ENCODE measurements at places on chromosomes 13 and 19.

DNA sequence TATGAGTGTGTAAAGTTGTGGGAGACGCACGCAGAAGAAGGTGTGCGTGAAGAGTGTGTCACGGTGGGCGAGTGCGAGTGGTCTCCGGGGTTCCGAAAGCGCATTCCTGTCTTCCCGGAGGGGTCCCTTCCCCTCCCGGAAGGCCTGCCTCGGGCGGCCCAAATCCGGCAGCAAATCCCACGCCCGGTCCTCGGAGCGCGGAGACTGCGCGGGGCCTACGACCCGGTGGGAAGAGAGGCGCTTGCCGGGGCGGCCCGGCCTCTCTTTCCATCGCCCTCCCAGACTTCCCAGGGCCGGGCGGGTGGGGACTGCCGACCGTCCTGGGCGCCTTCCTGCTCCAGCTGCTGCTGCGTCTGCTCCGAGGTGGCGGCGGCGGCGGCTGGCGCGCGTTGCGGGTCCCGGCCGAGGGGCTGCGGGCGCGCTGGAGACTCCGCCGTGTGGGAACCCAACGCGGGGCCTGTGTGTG, 2.1 kb downstream of the ZIC5 start:
- DNase-seq: no peak

DNA sequence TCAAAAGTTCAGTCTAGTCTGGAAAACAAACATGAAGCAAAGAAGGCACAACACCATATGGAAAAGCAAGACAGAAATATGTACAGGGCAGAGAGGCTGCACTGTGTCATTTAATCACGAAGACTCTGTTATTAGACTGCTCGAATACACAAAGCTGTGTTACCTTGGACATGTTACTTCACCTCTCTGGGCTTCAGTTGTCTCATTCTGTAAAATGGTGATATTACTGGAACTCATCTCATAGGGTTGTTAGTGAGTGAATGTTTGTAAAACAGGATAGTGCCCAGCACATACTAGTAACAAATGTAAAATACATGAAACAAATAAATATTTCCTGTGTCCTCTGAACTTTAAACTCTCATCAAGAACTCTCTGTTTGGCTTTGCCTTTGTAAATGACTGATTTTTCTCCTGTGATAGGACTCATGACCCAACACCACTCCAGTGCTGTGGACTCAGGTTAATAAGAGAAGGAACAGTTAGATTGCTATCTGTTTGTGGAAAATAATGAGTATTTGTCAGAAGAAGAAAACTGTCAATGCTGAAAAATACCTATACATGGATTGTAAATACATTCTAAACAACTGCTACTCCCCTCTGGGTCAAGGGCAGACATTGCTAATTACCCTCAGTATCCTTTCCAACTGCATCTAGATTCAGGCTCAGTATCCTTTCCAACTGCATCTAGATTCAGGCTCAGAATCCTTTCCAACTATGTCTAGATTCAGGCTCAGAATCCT, 62.3 kb downstream of the ZIC5 start:
- no peak for DNase-seq

GRCh38 chr19:6297202-6297601, 17.4 kb upstream of the MLLT1 start:
- no peak for DNase-seq

- no peak for DNase-seq
Measured at GRCh38 chr19:17953869-17954268, 13.0 kb upstream of the KCNN1 start.

DNA sequence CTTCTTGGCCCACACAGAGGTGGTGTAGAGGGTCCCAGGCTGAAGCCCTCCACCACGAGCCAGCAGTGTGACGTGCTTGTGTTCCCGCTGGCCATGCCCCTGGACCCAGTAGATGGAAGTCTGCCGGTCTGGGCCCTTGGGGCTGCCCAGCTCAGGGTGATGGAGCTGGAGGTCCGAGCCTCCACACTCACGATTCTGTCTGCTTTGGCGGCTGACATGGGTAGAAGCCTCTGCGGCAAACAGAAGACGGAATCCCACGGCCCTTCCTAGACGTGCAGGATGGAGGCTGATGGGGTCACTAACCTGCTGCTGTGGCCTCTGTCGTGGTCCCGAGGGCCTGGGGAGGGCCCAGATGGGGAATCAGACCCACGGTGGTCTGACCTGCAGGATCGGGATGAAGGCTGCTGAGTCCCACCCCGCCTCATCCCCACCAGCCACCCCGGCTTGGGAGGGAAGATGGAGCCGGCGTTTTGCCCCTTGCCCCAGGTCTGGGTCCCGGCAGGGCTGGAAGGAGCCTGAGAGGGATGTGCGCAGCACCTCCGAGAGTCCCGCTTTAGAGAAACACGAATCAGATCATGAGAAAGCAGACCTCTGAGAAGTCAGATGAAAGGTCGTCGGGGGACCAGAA, 4.4 kb downstream of the TMEM86B start:
- no peak for DNase-seq

DNA sequence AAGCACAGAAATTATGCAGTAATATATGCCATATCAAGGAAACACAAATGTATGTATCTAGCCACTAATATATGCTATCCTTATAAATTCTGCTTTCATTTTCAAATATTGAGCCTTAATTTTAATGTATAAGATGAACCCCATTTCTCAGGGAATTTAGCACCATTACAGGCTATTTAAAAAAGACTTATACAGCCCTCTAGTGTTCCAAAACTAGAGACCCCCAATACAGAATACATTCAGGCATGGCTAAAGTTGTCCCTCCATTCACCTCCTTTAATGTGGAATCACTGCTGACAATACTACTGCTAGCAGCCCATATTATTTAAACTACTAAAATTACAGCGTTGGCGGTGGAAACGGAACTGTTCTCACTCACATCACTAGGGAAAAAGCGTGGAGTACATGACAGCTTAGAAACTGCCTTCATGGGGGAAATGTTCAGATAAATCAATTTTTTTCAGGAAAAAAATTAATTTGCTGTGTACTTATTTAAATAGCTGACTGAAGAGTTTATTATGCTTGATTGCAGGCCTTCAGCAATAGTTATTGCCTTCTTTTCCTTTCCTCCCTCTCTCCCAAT, 541.0 kb downstream of the PCDH9 start:
- peak; percentile 12 for DNase-seq

GRCh38 chr13:91154558-91155353, 192.7 kb upstream of the MIR17HG start:
- peak; percentile 75 for DNase-seq

DNA sequence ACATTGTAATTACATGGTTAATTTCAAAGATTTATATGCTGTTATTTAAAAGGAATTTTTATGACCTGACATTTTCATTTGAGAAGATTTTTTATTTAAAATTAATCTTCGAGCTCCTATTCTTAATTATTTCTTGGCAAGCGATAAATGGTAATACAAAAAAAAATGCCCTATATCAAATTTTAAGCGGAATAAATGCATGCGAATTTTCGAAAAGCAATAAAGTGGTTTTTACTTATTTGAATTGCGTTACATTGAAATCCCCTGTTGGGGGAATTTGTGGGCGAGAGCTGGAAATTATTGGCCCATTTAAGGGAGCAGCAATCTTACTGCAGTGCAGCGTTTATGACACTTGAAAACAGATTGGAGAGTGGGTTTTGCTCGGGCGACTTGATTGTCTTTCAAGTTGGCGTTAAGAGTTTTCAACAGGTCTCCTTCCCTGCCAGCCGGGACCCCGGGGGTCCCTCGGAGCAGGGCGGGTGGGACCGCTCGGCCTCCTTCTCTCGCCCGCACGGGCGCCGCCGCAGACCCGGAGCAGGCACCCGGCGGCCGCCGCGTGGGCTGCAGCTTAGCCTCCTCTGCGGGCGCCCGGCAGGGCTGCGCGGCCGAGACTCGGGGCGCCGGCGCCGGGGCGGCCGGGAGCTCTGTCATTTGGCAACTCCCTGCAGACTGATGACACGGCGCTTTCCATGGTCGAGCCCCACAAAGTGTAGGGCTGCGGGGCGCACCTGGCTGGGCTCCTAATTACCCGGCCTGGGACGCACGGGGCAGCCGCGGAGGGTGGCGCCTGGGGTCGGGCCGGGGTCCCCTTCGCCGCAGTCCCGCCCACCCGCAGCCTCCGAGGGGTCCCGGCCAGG, 255.1 kb upstream of the SOX21 start:
- DNase-seq: no peak

DNA sequence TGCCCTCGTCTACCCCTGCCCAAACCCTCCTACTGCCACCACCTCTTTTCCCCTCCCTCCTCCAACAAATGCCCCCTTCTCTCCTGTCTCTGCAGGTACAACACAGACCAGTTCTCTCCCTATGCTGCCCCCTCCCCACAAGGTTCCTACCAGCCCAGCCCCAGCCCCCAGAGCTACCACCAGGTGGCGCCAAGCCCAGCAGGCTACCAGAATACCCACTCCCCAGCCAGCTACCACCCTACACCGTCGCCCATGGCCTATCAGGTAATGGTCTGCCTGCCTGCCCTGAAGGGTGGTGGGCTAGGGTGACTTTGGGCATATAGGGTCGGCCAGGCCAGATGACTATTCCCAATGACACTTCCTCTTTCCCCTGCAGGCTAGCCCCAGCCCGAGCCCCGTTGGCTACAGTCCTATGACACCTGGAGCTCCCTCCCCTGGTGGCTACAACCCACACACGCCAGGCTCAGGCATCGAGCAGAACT, 6.5 kb upstream of the TIMM50 start:
- DNase-seq: peak; percentile 31

- no peak for DNase-seq
Measured at GRCh38 chr13:39298951-39299350, 260.7 kb downstream of the NHLRC3 start.

DNA sequence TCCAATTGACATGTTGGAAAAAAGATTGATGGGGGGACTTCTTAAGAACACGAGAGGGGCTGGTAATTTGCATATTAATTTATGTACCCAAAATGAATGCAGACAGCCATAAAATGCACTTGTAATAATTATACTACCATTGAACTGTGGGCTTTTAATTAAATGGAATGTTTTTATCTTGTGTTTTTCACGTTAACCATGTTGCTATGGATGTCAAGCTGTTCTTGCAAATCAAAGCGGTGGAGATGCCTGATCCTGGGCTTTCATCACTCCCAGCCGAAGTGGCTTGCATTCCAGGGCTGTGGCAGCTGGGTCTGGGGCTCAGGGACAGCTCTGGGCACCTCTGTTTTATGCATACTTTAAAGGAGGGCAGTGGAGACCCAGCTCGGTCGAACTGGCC, 179.4 kb upstream of the TMTC4 start:
- no peak for DNase-seq

- no peak for DNase-seq
Measured at GRCh38 chr13:77389625-77390000, 62.7 kb upstream of the MYCBP2 start.

- DNase-seq: no peak
Measured at GRCh38 chr19:1313695-1314613, 28.3 kb downstream of the EFNA2 start.

GRCh38 chr13:30696278-30697176, 38.8 kb upstream of the ALOX5AP start:
- peak; percentile 58 for DNase-seq

- DNase-seq: no peak
Measured at GRCh38 chr19:47623921-47624391, 15.0 kb downstream of the BICRA start.

DNA sequence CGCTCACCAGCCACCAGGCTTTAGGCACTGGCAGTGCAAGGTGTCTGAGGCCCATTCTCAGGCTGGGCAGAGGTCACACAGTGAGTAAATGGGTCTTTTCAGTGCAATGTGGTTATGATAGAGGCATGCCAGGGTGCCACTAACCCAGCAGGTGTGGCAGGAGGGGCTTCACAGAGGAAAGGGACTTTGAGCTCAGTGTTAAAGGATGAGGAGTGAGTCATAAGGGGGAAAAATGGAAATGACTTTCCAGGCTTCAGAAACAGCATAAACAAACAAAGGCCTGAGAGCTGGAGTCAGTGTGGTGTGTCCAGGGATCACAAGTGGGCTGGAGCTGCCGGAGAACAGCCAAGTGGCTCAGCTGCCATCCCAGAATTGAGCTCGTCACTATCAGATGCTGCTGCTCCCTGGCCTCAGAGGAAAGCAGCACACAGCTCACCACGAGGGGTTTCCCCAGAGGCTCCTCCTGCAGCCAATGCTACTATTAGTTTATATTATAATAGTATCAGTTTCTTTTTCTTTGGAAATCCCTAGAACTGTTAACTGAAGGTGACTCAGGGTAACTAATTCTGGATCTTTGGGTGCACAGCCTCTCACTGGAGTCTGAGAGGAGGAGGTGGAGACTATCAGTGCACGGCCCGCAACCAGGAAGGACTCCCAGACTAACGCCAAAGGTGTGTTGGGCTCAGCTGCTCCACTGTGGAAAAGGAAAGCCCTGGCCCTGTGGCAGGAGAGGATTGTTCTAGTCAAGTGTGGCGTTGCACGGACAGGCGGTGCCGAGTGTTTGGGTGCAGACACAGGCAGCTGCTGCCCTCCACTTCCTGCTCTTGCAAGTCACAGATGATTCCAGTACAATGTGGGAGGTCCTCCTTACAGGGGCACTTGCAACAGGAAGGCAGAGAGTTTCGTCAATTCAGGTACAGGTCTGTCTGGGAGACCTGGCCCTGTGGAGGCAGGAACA, 39.5 kb downstream of the DHRS12 start:
- peak; percentile 15 for DNase-seq

DNA sequence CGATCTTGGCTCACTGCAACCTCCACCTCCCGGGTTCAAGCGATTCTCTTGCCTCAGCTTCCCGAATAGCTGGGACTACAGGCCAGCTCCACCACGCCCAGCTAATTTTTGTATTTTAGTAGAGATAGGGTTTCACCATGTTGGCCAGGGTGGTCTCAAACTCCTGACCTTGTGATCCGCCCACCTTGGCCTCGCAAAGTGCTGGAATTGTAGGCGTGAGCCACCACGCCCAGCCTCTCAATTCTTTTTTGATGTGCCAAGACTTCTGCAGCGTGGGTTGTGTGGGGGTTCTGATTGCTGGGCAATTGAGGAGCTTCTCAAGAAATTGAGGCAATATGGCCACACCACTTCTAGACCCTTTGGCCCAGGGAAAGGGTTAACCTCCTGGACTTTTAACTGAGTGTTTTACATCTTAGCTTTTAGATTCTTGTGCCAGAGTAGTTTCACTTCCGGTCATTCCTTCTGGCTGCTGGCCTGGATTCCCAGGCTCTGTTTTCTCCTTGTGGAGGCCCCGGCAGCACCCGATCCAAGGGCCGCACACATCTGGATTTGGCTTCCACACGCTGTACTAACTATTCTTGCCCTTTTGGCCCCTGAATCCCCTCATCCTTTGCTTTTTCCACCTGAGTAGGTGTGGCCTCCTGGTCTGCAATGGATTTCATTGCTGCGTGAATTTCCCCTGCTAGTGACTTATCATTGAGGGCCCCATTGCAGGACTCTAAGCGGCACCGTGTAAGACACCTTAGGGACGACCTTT, 14.7 kb downstream of the SMARCA4 start:
- DNase-seq: peak; percentile 43

DNA sequence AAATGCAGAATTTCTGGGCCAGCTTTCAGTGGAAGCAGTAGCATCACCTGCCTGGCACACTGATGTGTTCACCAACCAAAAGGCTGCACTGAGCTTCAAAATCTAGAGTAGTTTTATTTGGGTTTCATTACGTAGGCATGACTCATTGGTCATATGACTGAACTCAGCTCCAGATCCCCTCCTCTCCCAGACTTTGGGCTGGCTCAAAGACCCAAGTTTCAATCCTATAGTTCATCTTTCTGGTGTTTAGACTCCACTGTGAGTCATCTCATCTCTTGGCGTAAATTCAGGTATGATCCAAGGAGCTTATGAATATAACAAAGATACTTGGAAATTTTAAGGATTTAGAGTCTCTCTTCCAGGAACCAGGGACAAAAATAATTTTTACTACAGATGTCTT, 17.7 kb downstream of the ZMYM5 start:
- peak; percentile 98 for DNase-seq

Data from fibroblast of upper back skin (primary cell).